NCI-H774 (cell line): ENCODE measurements at places on chromosomes 5 and 9.

GRCh38 chr5:31300501-31300900, 107.0 kb downstream of the CDH6 start:
- no peak for DNase-seq

- no peak for DNase-seq
Observed at GRCh38 chr9:115267790-115268189, 149.8 kb upstream of the TNC start.

DNA sequence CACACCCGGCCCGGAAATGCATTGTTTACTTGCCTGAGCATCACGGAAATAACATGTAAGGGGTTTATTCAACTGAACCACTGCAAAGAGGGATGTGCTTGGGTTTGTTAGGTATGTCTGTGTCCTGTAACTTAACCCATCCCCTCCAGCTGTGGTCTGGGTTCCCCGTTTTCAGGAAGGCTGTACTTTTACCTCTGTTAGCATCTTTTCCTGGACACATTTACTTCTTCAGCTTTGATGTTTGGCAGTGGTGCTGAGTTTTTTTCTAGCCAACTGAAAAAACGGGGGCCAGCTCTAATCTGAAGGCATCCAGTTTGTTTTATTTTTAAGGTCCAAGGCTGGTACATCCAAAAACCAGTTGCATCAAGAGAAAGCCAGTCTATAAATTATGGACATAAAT, 561.8 kb downstream of the BNC2 start:
- no peak for DNase-seq

- DNase-seq, result no peak
Observed at GRCh38 chr5:143964919-143965318, 153.0 kb downstream of the HMHB1 start.

GRCh38 chr9:21689854-21690253, 112.6 kb upstream of the MTAP start:
- no peak for DNase-seq

DNA sequence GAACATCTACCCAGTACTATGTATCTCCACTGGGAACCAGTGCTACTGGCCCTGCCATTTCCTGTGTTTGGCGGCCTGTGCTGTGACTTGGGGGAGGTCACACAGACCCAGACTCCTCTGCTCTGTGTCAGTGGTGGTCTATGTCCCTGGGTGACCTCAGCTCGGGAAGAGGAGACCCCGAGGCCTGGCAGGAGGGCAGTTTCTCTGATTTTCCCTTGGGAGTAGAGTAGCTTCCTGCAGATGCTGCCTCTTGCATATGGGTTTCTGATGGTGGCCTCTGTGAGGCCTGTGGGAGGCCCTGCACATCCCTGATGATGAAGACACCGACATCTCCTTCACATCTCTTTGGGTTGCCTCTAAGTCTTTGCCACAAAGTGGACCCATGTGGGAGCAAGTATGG, 13.0 kb upstream of the SMIM32 start:
- no peak for DNase-seq

DNA sequence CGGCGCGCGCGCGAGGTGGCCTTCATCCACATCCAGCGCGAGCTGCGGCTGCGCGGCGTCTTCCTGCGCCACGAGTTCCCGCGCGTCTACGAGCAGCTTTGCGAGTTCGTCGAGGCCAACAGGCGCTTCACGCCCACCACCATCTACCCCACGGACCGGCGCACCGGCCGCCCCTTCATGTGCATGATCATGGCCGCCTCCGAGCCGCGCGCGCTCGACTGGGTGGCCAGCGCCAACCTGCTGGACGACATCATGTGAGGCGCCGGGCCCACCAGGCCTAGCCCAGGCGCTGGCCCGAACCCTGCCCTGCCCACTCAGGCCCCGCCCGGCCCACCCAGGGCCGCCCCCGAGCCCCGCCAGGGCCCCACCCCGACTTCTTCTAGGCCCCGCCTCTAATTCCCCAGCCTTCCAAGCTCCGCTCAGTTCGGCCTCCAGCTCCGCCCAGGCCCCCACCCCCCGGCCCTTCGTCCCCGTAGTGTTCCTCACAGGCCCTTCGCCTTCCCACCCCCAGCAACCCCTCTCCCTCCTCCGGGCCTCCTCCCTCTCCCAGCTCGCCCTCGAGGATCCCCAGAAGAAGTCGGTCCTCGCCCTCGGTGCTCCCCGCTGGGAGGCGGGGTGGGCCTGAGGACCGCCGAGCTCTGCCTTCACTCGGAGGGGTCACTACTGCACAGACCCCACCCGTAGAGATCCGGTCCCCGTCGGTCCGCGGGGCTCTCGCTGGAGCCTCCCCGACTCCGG, 2.0 kb upstream of the PHPT1 start:
- DNase-seq, result peak; percentile 45

DNA sequence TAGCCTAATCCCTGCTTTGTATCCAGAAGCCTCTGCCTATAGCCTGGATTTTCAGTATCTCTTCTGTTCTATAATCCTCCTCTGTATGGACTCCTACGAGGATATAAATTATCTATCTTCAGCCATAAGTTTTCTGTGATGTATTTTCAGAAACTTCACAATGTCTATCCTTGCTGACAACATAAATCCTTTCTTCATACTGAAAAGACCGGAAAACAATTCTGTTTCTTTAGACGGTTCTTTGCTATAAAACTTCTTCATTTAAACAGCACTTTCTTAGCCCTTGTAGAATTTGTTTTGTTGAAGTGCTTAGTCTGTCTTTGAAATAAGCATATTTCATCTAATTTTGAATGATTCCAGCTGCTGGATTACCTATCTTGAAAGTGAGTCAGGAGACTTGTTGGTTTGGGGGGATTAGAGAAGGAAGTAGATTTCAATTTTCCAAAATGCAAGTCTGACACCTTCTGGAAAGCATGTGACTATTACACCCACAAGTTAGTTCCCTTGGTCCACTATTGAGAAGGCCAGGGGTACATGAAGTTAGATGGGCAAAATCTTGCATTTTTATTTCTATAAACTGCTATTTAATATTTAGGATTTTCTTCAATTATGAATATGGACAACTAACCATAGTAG, 96.3 kb upstream of the RANBP3L start:
- no peak for DNase-seq

DNA sequence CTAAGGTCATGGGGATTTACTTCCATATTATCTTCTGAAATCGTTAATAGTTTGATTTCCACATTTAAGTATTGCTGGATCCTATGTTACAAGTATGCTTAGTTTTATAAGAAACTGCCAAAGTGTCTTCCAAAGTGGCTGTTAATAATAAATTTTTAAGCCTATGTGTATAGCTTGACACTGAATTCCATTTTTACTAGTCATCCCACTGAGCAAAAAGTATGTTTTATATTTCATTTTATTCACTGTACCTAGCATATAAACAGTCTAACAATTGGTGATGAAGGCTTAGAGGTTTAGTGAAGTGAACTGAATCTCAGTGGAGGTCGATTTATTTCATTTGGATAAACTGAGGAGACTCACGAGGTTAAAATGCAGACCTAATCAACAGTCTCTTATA, 174.6 kb downstream of the ADAMTS6 start:
- no peak for DNase-seq

DNA sequence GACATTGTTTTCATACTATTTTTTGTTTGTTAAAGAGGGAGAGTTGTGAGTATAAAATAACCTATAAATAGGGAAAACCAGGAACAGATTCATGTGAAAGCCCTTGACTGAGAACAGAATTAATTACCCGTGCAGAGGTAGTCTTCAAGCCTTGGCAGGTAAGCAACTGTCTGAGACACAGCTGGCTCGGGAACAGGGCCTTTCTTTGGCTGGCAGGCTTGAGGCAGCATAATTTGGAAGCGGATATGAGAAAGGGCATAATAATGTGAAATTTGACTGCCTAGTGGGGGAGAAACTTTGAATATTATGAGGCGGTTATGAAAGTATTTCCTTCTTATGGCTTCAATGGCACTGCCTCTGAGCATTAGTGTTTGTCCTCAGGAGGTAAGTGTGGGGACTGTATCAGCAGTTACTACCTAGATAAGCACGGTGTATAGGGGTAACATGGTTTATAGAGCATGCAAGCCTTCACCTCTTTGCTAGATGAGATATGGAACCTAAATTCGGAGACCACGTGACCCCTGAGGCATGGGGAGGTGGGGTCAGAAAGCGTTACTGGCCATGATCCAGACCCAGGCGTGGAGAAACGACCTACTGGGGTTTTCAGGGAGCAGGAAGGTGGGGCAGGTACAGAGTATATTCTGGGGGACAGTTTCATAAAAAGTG, 210.2 kb upstream of the GAS1 start:
- DNase-seq, result no peak

GRCh38 chr5:159198063-159199036, 11.0 kb downstream of the RNF145 start:
- no peak for DNase-seq

DNA sequence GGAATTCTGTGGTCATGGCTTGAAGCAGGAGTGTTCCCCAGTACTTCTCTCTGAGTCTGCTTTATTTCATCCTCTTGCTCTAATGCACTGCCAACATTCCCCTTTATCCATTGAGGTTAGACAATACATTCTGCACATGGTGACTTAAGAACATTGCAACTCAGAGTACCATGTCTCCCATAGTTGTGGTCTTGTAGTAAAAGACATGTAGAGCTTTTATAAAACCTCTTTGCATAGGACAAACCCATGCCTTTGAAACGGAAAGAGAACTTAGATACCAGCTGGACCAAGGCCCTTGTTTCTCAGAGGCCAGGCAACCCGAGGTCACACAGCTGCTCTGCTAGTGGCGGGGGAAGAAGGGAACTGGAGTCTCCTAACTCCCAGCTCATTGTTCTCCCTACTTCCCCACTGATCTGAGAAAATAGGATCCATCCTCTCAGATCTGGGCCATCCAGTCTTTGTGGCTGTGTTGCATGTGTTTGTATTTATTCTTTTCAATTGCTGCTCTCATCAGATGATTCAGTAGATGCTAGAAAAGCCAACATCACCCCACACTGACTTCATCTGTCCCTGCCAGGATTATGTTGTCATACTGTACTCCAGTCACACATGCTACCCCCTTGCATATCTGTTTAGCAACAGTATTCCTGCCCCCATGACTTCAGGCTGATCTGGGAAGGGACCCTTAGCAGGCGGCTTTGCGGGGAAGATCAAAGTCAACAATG, 236.9 kb downstream of the SAXO1 start:
- no peak for DNase-seq

DNA sequence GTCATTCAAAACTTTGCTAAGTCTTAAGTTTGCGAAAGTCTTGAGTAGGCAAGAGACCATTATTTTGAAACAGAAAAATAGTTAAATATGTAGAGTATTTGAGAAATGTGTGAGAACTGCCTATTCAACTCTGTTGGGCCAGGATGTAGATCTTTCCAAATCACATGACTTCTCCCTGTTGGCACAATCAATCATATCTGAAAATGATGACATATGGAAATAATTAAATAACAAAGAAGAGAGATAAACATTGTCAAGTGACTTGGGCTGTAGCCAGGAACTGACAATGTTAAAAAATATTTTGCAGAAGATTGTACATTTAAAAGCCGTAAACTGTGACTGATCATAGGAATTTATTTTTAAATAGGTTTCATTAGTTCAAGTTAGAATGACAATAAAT, 104.6 kb upstream of the IL6ST start:
- no peak for DNase-seq

GRCh38 chr5:135377751-135378680, 21.0 kb downstream of the MACROH2A1 start:
- no peak for DNase-seq

DNA sequence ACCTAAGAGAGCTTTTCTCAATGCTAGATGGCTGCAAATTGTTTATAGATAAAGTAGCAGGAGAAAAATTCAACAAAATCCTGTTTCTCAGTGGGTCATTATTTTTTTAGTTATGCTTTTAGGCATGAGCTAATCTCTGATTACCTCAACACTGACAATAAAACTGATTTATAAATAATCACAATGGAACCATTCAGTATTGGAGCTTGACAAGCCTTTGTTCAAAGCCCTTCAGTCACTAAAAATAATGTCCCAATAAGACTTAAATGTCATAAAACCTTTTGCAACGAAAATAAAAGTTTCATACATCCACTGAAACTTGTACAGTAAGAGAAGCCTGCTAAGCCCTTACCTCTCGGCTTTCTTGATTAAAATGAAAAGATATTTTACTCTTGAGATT, 27.2 kb downstream of the PTPDC1 start:
- DNase-seq, result no peak

DNA sequence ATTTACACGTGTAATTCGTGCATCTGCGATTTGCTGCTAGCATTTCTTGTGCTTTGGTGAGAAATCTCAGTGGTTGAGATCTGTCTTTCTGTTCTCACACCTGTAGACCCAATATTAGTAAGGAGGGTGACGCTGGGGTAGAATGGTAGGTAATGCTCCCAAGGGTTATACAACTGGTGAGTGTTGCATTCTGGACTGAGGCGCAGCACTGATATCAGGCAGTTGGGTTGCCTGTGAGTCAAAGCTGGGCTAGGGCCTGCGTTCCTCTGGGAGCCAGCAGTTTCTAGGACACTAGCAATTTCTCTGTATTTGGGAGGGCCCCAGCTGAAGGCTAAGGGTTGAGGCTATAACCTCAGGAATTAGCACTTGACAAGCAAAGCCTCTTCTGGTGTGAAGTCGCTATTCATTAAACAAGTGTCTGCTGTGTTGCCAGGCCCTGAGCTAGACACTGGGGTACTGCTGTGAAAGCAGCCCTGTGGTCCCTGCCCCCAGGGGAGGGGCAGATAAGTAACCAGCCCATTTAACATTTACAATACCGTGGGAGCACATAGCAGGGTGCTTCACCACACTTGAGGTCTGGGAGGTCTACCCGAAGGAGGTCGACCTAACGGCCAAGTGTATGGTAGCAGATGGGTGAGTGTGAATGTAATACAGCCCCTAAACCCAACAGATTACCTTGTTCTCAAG, 28.7 kb downstream of the LARP1 start:
- no peak for DNase-seq

DNA sequence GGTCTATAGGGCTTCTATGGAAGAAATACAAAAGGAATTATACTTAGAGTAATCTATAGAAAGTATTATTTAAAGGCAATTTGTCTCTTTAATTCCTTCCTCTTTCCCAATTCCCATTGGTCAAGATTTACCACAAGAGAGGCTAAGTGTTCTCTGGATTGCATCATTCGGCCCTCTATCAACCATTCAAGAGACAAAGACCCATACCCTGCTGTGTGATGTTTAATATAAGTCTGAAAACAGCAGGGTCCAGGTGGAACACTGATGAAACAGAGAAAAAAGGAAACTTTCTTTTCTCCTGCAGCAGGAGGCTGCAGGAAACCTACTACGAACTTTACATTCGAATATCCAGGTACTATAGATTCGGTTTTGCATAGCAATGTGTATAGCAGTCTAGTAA, 323.4 kb downstream of the CHSY3 start:
- no peak for DNase-seq

- DNase-seq, result no peak
Observed at GRCh38 chr5:124342986-124343385, 403.5 kb downstream of the ZNF608 start.

- DNase-seq, result no peak
Observed at GRCh38 chr9:79572608-79573411, 1.0 kb downstream of the TLE4 start.

GRCh38 chr5:155260798-155261197, 247.2 kb downstream of the KIF4B start:
- DNase-seq, result peak; percentile 4
